Endothelial cell of umbilical vein (primary cell): ENCODE measurements at places on chromosomes 3 and 15. TPM values are rescaled to one million over a fixed set of nuclear protein-coding genes. Genes with fewer than 3 reads are reported as not detected.

DNA sequence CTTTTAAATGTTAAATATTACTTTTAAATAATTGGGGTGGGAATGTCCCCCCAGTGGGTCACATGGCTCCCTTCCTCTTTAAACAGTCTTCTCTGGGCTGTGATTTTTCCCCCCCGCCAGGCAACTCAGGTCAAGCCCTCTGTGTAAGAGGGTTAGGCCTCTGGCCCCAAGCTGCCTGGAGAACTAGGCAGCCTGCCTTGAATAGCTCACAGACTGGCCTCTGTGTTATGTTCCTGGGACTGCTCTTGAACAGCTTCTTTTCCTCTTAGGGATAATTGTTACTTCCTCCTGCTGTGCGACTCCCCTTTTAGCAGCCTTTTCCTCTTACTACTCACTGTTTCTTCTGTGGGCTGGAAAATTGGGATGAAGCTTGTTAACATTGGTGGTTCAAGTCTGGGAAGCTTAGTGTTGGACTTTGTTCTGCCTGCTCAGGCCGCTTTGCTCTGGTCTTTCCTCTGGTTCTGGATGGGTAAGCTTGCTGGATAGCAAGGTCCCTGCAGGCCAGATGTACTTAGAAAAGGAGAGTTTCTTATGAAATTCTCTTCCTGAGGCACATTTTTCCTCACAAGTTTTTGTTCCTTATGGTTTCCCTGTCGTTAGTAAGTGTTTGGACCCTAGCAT lies 2.2 kb downstream of the TEX264 start:
- no peaks in the 10 kb centered on the region for H3K27me3 ChIP-seq
- H3K4me1 ChIP-seq = peaks cover 12% of the 10 kb centered on the region

DNA sequence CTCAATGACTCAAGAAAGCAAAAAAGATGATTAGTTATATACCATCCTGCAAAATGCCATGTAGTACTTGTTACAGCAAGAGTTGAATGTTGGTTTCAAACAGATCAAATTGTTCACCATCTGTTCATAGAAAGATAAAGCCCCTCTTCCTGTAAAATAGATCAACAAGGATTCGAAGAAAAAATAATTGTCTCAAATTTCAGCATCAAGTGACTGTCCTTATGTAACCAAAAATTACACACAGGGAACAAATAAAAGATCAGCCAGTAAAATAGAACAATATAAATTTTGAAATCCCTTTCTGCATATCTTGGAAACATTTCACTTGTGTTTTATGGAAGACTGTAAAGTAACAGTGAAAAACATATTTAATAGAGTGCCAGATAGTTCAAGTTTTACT lies 165.1 kb upstream of the STAC start:
- no peaks in the 10 kb centered on the region for H3K4me1 ChIP-seq
- H3K4me3 ChIP-seq = no peak overlapping the region
- no peak overlapping the region for H3K27ac ChIP-seq

C3orf85 gene
- not detected in 2 replicates for total RNA-seq

DNA sequence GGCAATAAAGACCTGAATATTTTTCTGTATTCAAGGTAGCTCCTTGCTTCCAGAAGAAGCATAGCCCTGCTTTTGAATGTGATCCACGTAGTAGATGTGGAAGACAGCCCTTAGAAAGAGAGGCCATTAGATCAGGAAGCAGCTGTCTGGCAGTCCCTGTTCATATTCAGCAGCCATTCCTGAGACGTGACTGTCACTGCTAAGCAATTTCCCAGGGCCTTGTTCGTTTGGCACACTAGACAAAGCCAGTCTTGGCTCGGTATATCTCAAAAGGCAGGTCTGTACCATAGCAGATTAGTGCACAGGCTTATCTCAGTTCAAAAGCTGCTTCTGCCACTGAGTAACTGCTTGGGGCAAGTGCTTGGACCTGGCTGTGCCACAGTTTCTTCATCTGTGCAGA lies 287.8 kb upstream of the MCTP2 start:
- H3K36me3 ChIP-seq = no peaks in the 10 kb centered on the region
- H3K4me1 ChIP-seq = no peaks in the 10 kb centered on the region
- H3K27me3 ChIP-seq = no peaks in the 10 kb centered on the region
- no peak overlapping the region for H3K27ac ChIP-seq

- no peak overlapping the region for H3K27ac ChIP-seq
- H3K36me3 ChIP-seq = no peaks in the 10 kb centered on the region
- H3K4me1 ChIP-seq = no peaks in the 10 kb centered on the region
- no peak overlapping the region for H3K4me3 ChIP-seq
- no peak for DNase-seq
Observed at GRCh38 chr15:44319385-44319784, 30.9 kb downstream of the GOLM2 start.
